ENCODE measurements at places on chromosomes 3 and 15.

DNA sequence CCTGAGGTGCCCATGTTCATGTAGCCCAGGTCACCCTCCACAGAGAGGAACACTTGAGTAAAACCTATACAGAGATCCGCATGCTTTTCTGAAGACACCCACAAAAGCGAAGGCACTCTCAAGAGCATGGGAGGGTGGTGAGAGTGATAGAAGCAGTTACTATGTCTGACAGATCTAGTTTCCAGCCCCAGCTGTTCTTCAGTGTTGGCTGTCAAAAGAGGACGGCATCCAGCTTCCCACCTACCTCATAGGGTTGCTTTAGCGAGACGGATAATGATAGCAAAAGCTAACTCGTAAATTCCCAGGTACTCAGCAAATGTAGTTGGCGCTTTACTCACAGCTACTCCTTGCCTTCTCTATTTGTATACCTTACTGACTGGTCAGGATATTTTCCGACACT lies 3.0 kb upstream of the MEX3B start:
- no peak for DNase-seq

GRCh38 chr3:70738291-70738681 lies 425.8 kb upstream of the MDFIC2 start:
- DNase-seq, result no peak

DNA sequence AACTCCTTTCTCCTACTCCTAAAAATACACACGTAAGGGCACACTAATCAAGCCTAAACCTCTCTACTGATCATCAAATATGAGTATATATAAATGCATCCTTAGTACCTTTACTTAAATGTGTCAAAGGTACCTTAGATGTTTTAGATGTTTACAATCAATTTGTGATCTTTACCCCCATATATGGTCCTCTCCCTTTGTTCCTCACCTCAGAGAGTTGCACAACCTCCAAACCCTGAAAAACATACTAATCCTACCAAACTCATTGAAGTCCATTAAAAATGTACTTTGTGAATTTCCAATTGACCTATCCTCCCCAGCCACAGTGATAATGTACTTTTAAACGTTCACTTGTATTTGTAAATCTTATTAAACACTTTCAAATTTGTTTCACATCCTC lies 249.1 kb downstream of the STAG1 start:
- no peak for DNase-seq

DNA sequence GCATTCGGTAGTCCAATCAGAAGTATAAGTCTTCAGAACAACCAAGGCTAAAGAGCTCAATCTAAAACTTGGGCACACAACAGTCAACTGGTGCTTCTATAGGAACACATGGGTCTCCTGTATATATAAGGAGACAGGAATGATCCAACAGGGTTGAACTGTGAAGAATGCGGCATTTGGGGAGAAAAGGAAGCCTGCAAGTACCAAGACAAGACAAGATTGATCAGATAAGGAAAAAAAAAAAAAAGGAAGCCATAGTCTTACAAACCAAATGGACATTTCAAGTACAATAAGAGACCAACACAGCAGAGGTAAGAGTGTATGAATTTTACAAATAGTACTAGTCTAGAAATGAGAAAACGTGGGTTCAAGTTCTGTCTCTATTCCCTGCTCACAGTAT lies 6.5 kb downstream of the CPEB1 start:
- DNase-seq, result no peak

DNA sequence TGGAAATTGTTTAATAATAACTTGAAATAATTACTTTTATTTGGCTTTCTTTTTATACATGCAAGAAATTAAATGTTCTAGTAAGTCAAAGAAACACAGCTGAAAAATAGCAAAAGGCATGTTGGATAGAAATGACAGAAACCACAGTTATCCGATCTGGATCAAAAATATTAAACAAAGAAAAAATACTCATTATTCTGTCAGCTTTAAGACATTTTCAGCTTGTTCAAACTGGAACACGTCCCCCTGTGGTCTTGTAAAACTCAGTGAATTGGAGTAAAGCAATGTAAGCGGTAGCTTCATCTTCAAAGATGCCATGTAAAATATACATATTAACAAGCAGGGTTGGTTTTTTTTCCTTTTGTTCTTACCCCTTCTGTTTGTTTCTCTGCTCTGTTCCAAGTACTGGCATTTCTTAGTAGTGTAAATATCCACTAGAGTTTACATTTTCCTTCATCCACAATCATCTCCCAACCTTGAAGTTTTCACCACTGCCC lies 223.4 kb downstream of the IGSF11 start:
- no peak for DNase-seq

GRCh38 chr3:120177151-120177550 lies 82.9 kb upstream of the GSK3B start:
- no peak for DNase-seq

- DNase-seq, result peak; percentile 46
These were observed 27.5 kb upstream of the MASP1 start for GRCh38 chr3:187318819-187319616.

GRCh38 chr15:41286665-41287333 lies 45.6 kb downstream of the OIP5 start:
- DNase-seq, result no peak

Data from dorsolateral prefrontal cortex (tissue), 122 donors.